ENCODE measurements at places on chromosomes 2 and 18.

- DNase-seq, result no peak
Measured at GRCh38 chr2:235095569-235095968, 143.8 kb downstream of the SH3BP4 start.

GRCh38 chr18:24014986-24015638 is 558 bp downstream of the TTC39C start:
- peak; percentile 42 for DNase-seq

GRCh38 chr2:167136879-167137596 is 248.8 kb downstream of the XIRP2 start:
- DNase-seq, result no peak

- peak; percentile 5 for DNase-seq
Measured at GRCh38 chr2:151918308-151918707, 90.1 kb upstream of the ARL5A start.

GRCh38 chr18:3265564-3266033 is 3.7 kb downstream of the MYL12B start:
- no peak for DNase-seq

- DNase-seq, result peak; percentile 3
Measured at GRCh38 chr2:30866974-30867373, 59.7 kb upstream of the CAPN13 start.

GRCh38 chr2:128625963-128626759 is 307.5 kb upstream of the HS6ST1 start:
- no peak for DNase-seq

GRCh38 chr2:239266434-239266766 is 134.4 kb downstream of the HDAC4 start:
- DNase-seq, result no peak

All from CD4-positive, alpha-beta T cell treated with Interleukin-10 for 1 hour (primary cell).